ENCODE measurements at places on chromosomes 1 and 21.

DNA sequence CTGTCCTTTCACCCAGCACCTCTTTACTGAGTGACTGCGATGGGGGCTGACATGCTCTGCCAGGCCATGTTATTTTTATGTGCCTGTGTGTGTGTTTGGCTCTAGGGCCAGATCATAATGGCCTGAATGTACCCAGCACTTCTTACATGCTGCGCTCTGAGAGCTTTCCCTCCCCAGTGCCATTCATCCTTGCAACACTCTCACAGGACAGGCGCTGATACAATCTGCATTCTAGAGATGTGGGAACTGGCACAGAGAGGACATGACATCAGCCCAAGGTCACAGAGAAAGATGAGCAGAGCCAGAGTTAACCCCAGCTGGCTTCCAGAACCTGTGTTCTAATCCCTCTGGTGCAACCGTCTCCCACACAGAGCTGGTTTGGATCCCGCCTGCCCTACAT, 54.5 kb downstream of the ARHGEF10L start:
- DNase-seq: no peak

DNA sequence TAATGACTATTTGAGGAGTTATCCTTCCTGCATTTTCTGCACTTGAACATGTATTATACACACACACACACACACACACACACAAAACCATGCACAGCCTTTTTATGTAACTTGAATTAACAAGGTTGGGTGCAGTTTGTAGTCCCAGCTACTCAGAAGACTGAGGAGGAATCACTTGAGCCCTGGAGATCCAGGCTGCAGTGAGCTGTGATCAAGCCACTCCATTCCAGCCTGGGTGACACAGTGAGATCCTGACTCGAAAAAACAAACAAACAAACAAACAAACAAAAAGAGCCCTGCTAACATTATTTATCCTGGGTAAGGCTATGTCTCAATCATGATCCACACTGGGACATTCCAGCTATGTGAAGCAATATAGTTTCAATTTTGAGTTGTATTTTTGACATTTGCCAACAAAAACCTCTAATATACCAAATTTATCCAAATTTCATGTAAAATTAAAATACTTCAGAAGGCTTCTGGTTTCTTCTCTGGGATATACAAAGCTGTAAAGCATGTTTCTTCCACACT, 156.8 kb downstream of the NTPCR start:
- no peak for DNase-seq

DNA sequence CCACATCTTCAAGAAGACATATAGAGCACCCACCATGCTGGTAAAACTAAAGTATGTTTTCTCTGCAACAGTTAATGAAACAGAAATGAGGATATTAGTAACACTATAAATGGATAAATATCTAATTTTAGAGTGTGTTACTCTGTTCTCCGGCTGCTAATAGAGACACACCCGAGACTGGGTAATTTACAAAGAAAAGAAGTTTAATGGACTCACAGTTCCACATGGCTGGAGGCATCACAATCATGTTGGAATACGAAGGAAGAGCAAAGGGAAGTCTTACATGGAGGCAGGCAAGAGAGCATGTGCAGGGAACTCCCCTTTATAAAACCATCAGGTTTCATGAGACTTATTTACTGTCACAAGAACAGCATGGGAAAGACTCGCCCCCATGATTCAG, 287.2 kb downstream of the SRGAP2C start:
- DNase-seq: no peak

GRCh38 chr1:230029244-230029941, 37.6 kb upstream of the GALNT2 start:
- no peak for DNase-seq

DNA sequence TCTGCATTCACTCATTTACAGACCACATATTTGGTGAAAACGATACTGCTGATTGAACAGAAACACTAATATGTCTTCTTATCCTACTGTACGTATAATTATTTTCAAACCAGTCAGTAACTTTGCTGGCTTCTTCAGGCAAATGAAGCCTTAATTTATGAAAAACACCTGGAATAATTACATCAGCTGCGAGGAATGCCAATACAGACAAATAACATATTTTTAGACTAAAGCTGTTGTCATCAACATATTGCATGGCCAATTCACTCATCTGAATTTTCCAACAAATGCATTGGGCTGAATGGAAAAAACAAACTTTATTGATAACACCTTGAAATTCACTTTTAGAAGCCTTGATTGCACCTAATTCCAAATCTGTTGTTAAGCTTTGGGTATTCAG, 165.9 kb downstream of the HLX start:
- no peak for DNase-seq

DNA sequence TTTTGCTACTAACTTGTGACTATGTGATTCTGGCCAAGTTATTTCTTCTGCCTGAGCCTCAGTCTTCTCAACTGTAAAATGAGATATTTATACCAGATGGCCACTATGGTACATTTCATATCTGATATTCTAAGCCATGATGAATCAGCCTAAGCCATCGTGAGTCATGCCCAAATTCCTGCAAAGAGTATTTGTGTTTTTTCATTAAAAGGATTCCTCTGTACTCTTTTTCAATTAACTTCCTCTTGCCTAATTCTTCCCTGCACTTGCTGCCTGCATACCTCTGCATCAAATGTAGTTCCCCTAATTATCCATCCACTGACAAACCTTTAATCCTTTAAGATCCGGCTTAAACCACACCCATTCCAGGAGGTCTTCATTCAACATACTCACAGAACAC, 575.1 kb upstream of the BEND5 start:
- no peak for DNase-seq

- DNase-seq: no peak
Observed at GRCh38 chr1:154871374-154871773, 1.3 kb upstream of the KCNN3 start.

Measured in GM12891 (cell line).